ENCODE measurements at places on chromosomes 12 and 14.
A peak's percentile ranks its signal among the peaks of the same experiment; 100 is the strongest.

GRCh38 chr12:29088611-29089219, 60.4 kb upstream of the FAR2 start:
- no peak for DNase-seq
- H3K4me1 ChIP-seq = no peaks in the 10 kb centered on the region

- peak within 1 kb of the TSS; percentile 54 for H3K4me3 ChIP-seq
- H3K27me3 ChIP-seq = no peaks in the 10 kb centered on the region
- H3K36me3 ChIP-seq = no peaks in the 10 kb centered on the region
- H3K4me1 ChIP-seq = peaks cover 63% of the 10 kb centered on the region
- peak; percentile 87 for DNase-seq
Observed at GRCh38 chr12:53049571-53050318, at the start of gene TNS2. Gene TNS2, plus strand, starts transcription at chr12:53050065. Its CDS starts 121 bp downstream, at chr12:53050186.

GRCh38 chr12:59085690-59086089, 165.4 kb upstream of the LRIG3 start:
- peaks cover 21% of the 10 kb centered on the region for H3K4me1 ChIP-seq
- no peaks in the 10 kb centered on the region for H3K27me3 ChIP-seq
- no peak overlapping the region for H3K4me3 ChIP-seq
- no peak for DNase-seq
- no peaks in the 10 kb centered on the region for H3K36me3 ChIP-seq
- no peak overlapping the region for H3K27ac ChIP-seq

DNA sequence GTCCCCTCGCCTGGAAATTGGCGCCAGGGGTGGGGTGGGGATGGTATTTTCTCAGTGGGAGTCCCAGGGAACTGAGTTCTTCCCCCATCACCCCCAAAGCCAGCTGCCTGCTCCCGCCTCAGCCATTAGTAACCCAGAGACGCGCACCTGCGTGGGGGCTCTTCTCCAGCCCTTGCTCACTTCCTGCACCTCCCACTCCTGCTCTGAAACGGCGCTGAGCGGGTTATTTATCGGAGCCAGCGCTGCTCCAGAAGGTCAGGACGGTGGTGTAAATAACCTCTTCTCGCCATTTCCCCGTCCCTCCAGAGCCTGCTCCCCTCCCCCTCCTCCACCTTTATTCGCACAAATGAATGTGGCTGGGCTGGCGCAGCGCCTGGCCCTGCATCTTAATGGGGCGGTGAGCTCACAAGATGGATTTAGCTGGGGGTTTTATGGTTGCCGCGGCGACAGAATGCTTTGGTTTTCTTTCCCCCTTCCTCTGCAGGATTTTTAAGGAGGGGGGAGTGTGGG, 12.2 kb downstream of the GPR84 start:
- peaks cover 14% of the 10 kb centered on the region for H3K36me3 ChIP-seq
- no peak overlapping the region for H3K4me3 ChIP-seq
- DNase-seq = no peak
- H3K27ac ChIP-seq = peak overlapping the region; percentile 78
- no peaks in the 10 kb centered on the region for H3K27me3 ChIP-seq
- H3K4me1 ChIP-seq = no peaks in the 10 kb centered on the region

GRCh38 chr12:53820514-53821306, 68.9 kb upstream of the CISTR start:
- no peak for DNase-seq
- H3K27me3 ChIP-seq = peaks cover 31% of the 10 kb centered on the region
- no peaks in the 10 kb centered on the region for H3K4me1 ChIP-seq
- no peak overlapping the region for H3K27ac ChIP-seq

DNA sequence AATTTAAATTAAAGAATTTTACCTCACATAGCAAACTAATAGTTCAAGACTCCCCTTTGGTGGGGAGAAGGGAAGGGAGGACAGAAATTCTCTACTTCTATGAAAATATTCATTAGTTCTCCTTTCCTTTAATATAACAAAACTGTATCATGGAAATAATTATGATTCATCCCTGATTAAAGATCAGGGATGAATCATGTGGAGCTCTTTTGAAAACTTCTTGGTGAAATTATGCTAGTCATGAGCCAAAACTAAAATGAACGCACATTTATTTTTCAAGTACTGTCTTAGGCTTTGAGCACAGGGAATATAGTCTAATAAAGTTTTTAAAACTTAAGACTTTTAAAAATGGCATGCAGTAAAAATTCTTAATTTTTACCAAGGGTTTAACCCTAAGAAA, 17.1 kb downstream of the TMBIM4 start:
- no peak overlapping the region for H3K4me3 ChIP-seq
- no peak overlapping the region for H3K27ac ChIP-seq
- H3K4me1 ChIP-seq = no peaks in the 10 kb centered on the region
- no peak for DNase-seq
- no peaks in the 10 kb centered on the region for H3K27me3 ChIP-seq

- no peak for DNase-seq
- no peaks in the 10 kb centered on the region for H3K4me1 ChIP-seq
- H3K4me3 ChIP-seq = no peak overlapping the region
- no peaks in the 10 kb centered on the region for H3K36me3 ChIP-seq
- H3K27ac ChIP-seq = no peak overlapping the region
- no peaks in the 10 kb centered on the region for H3K27me3 ChIP-seq
Observed at GRCh38 chr12:113735131-113735530, 231.0 kb downstream of the RBM19 start.

- no peaks in the 10 kb centered on the region for H3K36me3 ChIP-seq
- no peaks in the 10 kb centered on the region for H3K4me1 ChIP-seq
- no peak overlapping the region for H3K27ac ChIP-seq
- DNase-seq = no peak
- no peak overlapping the region for H3K4me3 ChIP-seq
Observed at GRCh38 chr12:30902596-30902995, 24.0 kb upstream of the TSPAN11 start.

GRCh38 chr12:49538510-49539403, at the start of gene KCNH3:
Gene KCNH3, plus strand, starts transcription at chr12:49539030. Its CDS starts 387 bp downstream, at chr12:49539417.
- H3K36me3 ChIP-seq = no peaks in the 10 kb centered on the region
- peak; percentile 48 for DNase-seq
- H3K27ac ChIP-seq = no peak within 1 kb of the TSS
- no peaks in the 10 kb centered on the region for H3K4me1 ChIP-seq
- peak within 1 kb of the TSS; percentile 21 for H3K4me3 ChIP-seq

GRCh38 chr12:100953217-100953616, 158.6 kb downstream of the ANO4 start:
- H3K27ac ChIP-seq = no peak overlapping the region
- H3K36me3 ChIP-seq = no peaks in the 10 kb centered on the region
- H3K4me1 ChIP-seq = no peaks in the 10 kb centered on the region

- H3K4me3 ChIP-seq = no peak overlapping the region
- no peak overlapping the region for H3K27ac ChIP-seq
- no peaks in the 10 kb centered on the region for H3K4me1 ChIP-seq
- DNase-seq = no peak
- no peaks in the 10 kb centered on the region for H3K27me3 ChIP-seq
Observed at GRCh38 chr12:95977764-95978305, 18.3 kb downstream of the HAL start.

DNA sequence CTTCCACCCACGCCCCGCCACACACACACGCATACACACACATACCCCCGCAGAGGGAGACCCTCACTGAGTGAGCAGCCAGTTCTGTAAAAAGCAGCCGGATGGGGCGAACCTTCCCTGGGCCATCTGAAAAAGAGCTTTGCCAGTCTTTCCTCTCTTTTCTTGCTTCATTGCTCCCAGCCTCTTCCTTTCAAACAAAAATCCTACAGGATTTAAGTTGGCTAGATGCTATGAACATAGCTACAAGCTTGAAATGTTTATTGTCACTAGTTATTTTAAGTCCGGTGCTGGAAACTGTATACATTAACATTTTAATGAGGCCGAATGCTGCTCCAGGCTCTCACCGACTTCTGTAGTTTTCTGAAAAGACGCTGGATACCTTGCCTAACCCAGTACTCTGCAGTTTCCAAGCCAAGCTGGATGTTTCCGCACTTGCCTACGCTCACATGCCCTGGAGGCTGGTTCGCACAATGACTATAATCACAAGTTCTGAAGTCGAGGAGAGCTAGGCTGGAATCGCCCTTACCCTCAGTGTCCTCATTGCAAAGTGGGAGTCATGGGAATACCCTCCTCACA, 39.2 kb downstream of the LTBP2 start:
- H3K4me3 ChIP-seq = no peak overlapping the region
- peaks cover 29% of the 10 kb centered on the region for H3K4me1 ChIP-seq
- H3K27me3 ChIP-seq = no peaks in the 10 kb centered on the region
- DNase-seq = no peak

DNA sequence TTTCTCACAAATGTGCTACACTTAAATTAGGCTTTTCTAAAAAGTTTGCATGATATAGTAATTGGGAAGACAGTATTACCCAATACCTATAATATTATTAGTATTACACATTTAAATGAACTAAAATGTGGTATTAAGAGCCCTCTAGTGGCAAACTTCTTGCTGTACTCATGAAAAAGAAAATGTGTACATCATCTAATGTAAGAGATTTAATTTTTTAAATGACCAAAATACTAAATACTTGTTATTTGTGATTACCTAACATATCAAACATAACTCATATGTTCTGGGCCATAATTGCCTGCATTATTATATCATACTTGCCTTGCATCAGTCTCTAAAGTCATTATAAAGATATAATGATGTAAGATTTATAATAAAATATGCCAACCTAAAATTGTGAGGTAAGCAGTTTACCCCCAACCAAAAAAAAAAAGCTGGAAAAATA, 64.2 kb downstream of the DNAI7 start:
- no peak overlapping the region for H3K27ac ChIP-seq
- H3K4me3 ChIP-seq = no peak overlapping the region
- no peaks in the 10 kb centered on the region for H3K27me3 ChIP-seq
- DNase-seq = no peak
